ENCODE measurements at places on chromosomes 6 and 20.

DNA sequence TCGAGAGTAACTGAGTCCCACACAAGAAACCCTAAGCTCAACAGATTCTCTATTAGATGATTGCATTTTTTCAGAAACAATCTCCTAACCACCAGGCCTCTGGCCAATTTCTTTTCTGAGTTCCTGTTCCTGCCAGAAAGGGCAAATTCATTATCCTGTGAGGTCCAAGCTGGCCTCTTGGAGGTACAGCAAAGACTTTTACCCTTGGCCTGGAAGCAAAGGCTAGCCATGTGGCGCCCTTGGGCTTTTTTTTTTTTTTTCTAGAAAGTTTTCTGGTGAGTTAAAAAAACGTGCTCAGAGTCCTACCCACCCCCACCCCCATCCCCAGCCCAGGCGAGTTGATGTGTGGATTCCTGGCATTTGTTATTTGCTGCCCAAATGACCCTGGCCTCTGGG lies 59.0 kb upstream of the EEF1A1 start:
- peak; percentile 26 for DNase-seq

GRCh38 chr20:39245685-39246311 lies 283.7 kb downstream of the DHX35 start:
- no peak for DNase-seq

DNA sequence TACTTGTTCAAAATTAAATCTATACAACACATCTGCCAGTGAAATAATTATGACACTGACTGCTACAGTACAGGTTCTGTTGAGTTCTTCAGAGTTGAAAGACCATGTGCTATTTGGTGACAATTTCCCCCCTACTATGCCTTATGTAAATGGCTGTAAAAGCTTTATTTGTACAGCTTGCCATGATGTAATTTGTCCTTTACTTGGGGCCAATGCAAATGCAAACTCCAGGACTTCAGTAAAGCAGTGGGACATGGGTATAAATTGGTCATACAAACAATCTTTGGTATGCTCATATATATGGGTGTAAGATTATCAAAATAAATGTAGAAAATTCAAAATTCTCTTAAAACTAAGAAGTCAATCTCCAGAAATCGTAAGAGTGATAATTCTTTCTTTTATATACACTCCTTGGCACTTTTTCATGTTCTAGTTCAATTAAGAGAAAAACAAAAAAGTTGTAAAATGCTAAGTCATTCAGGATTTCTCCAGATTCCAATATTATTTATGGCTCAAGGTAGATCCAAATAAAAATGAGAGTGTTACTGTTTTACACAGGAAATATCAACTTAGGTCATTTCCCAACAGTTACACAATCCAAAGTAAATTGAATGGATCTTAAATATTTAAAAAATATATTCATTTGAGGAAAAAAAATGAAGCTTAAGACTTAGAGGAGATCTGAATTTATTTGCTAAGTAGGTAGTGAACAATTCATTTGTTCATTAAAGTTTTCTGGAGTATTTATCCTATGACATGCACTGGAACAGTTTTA lies 1310.5 kb upstream of the CITED2 start:
- DNase-seq: no peak

GRCh38 chr20:59816146-59816738 lies 117.2 kb downstream of the SYCP2 start:
- DNase-seq: no peak

DNA sequence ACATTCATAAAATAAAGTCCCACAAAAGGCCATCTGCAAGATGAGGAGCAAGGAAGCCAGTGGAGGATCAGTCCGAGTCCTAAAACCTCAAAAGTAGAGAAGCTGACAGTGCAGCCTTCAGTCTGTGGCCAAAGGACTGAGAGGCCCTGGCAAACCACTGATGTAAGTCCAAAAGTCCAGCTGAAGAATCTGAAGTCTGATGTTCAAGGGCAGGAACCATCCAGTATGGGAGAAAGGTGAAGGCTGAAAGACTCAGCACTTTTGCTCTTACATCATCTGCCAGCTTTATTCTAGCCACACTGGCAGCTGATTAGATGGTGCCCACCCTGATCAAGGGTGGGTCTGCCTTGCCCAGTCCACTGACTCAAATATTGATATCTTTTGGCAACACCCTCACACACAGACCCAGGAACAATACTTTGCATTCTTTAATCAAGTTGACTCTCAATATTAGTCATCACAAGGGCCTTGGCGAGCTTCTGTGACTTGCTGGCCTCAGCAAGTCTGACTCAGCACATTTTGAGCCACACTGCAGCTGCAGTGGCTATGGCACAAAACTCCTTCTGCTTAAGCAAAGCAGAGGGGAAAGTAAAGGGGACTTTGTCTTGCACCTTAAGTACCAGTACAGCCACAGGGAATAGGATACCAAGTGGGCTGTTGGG lies 1370.3 kb upstream of the CITED2 start:
- DNase-seq: peak; percentile 29

- DNase-seq: no peak
Observed at GRCh38 chr20:54221996-54222890, 14.4 kb downstream of the PFDN4 start.

GRCh38 chr6:109867009-109867969 lies 110.8 kb upstream of the GPR6 start:
- DNase-seq: no peak

DNA sequence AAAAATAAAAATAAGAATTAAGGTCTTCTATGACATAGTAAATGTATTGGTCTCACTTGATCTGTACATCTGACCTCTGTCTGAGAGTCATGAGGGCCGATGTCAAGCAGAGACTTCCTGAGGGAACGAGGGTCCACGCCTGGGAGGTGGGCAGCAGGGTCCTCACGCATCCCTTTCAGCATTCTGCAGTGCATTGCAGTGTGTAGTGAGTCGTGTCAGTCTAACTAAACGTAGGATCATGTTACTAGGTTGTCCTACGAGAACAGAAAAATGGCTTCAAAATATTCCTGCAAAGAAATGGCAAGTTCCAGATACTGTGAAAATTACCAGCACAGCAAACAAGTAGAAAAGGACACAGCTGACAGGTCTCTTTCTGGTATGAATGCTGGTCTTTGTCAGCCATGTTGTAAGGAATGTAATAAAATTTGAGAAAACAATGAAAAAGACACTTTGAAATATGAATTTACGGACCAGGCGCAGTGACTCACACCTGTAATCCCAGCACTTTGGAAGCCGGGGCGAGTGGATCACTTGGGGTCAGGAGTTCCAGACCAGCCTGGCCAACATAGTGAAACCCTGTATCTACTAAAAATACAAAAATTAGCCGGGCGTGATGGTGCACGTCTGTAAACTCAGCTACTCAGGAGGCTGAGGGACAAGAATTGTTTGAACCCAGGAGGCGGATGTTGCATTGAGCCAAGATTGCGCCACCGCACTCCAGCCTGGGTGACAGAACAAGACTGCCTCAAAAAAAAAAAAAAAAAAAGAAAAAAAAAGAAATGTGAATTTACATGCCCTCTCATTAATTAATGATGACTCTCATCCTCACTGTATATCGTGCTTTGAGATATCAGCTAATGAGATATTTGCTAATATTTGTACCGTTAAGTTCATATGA lies 2.4 kb upstream of the AHCY start:
- DNase-seq: no peak

- DNase-seq: no peak
Observed at GRCh38 chr6:117137711-117138110, 127.6 kb upstream of the VGLL2 start.

DNA sequence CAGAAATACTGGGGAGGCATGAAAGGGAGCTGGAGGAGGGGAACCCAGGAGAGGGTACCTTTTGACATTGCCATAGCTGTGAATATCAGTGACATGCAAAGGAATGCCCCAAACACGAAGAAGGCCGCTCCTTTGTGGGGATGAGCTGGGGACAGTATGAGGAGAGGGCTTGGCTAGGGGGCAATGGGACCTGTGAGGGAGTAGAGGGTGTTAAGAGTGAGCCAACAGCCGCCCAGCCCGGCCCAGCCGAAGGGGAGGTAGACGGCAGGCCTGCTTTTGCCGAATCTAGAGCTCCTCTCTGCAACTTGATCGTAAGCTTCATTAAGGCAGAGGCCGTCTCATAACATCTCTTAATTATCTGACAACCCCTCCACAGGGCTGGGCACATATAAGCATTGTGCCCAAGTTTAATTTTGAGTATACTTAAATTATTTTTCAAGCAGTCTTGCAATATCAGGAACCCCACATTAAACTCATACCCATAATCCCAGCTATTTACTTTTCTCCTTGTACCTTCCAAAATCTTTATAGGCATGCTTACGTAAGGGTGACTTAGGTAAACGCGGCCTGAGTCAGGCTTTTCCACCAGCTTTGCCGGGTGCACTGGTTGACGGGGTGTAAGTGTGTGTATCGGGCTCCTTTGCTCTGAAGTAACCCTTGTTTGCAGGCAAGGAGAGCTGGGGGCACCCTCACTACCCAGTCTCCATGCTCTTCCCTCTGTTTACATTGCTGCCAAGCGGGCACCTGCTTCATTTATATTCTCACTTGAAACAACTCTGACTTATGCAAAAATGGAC lies 24.9 kb upstream of the VEGFA start:
- no peak for DNase-seq

GRCh38 chr6:28401172-28401571 lies 1.6 kb upstream of the ZSCAN12 start:
- no peak for DNase-seq

DNA sequence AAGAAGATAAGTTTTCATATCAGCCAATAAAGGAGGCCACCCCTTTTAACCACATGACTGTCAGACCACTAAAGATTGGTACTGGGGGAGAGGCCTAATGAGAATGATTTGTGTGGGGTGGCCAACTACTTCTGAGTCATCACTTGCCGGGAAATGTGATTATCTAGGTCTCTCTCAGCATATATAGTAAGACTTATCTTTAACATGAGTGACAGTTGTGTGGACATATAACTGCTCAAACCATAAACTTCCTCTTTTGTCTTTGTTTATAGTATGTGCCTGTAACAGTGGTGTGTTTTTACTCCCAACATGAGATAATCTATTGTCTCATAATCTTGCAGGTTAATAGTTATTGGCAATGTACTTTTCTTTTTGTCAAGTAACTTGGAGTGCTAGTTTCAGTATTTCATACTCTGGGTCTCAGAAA lies 312.4 kb downstream of the CDKAL1 start:
- DNase-seq: no peak

DNA sequence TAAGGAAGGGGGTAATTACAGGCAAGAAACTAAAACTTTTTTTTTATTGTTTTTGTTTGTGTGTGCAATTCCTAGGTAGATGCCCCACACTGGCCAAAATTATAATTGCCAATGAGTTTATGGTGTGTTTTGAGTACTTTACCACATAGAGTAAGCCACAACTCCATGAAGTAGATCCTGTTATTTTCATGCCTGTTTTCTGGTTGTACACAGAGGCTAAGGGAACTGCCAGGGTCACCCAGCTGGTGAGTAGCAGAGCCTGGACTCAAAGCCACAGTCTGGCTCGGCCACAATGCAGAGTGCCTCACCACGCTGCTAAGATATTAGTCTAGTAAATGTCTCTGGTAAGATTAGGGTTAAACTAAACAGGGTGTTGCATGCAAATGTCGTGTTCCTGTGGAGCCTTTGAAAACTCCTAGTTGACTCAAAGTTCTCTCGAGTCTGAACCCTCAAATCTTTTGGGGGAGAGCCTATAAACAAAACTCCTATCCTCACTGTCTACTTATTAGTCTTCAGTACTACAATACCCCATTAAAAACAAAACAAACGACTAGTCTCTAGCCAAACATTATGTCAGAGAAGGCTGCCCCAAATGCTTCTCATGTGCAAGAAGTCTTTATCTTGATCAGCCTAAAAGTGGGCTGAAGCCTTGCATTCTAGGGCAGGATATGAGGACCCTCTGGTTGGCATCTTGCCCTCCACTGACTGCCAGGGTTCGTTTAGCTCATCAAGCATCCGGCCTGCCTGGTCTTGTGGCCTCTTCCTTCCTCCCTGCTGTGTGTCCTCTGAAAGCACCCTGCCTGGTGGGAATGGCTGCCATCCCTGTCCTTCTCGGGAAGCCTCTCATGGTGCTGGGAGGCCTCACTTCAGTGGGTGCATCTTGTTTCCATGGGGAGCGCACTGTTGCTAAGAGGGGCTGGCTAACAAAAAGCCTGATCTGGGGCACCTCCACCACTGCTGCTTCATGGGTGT lies 4.2 kb downstream of the DUSP22 start:
- DNase-seq: no peak

DNA sequence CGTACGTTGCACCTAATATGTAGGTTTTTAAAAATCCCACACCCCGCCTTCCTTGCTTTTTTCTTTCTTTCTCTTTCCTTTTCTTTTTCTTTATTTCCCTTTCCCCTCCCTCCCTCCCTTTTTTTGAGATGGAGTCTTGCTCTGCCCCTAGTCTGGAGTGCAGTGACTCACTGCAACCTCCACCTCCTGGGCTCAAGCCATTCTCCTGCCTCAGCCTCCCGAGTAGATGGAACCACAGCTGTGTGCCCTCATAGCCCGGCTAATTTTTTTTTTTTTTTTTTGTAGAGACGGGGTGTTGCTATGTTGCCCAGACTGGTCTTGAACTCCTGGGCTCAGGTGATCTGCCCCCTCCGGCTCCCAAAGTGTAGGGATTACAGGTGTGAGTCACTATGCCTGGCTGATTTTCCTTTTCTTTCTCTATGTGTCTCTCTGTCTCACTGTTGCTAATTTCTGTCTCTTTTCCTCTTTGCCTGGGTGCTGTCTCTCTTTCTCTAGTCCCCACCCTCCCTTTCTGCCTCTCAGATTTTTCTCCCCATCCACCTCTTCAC lies 61.2 kb downstream of the SRC start:
- no peak for DNase-seq

GRCh38 chr6:154432533-154433476 lies 76.2 kb upstream of the IPCEF1 start:
- DNase-seq: no peak

- DNase-seq: no peak
Observed at GRCh38 chr6:53945765-53946407, 151.1 kb downstream of the LRRC1 start.

DNA sequence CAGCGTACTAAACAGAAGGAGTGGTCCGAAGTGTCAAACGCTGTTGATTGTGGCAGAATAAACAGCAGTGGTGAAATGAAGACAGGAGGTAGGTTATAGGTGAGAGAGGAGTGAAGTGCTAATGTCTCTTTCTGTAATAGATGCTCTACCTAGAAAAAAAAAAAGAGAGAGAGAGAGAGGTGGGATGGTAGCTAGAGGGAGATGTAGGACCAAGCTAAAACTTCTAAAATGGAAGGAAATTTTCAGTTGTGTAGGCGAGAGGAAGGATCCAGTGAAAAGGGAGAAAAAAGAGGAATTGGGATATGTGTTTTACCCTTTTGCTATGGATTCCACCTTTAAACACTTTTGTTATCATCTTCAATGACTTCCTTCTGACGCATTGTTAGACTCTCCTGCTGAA lies 126.5 kb upstream of the BMP2 start:
- no peak for DNase-seq

Data from tibial artery (tissue), 4 donors.